LNCaP clone FGC (cell line): ENCODE measurements at places on chromosomes 4 and X.

- DNase-seq, result no peak
These were observed 191.7 kb downstream of the TLL1 start for GRCh38 chr4:166064721-166065120.

GRCh38 chr4:13483136-13483767 lies 888 bp downstream of the RAB28 start:
- no peak for DNase-seq

DNA sequence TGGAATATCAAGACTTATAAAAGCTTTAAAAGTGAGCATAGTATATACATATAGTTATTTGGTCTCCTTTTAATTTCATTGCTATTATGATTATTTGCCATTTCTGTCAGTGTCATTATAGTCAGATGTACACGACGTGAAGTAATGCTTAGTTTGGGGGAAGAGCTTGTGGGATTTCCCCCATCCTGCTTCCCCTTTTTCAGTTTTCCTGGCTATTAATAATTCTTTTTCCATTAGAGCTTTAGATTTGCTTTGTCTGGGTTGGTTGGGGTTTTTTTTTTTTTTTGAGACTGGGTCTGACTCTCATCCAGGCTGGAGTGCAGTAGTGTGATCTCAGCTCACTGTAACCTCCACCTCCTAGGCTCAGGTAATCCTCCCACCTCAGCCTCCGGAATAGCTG lies 5.4 kb downstream of the ABCE1 start:
- no peak for DNase-seq

GRCh38 chrX:120727452-120727851 lies 97.6 kb upstream of the C1GALT1C1 start:
- no peak for DNase-seq

DNA sequence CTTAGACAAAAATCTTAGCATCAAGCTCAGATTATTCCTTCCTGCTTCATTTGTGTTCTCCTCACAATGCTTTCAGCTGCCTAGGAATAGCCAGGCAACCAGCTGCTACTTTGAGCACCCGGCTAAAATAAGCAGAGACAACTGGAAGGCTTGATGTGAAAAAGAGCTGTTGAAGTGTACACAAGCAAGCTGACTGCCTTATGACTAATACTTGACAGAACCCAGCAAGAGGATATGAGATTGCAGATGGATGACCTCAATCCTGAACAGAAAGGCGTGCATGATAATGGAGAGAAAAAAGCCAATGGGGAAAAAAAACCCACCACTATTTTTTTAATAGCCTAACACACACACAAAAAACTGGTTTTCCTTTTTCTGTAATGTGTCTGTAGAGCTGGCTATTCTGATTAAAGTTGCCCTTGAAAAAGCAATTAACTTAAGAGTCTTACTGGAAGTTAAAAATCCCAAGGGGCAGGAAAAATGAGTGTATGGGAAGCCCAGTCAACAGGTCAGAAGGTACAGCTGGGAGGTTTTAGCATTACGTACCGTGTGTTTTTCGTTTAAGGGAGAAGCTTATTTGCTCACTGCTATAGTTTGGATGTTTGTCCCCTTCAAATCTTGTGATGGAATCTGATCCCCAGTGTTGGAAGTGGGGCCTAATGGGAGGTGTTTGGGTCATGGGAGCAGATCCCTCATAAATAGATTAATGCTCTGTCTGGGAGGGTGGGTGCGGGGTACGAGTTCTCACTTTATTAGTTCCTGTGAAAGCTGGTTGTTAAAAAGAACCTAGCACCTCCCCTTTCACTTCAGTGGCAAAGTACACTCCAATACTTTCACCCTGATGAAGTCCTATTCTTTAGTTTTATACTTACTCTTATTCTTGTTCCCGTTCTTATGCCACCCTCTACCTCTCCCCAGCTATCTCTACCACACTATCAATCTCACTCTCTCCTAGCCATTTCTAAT lies 37.1 kb upstream of the HERC6 start:
- no peak for DNase-seq

DNA sequence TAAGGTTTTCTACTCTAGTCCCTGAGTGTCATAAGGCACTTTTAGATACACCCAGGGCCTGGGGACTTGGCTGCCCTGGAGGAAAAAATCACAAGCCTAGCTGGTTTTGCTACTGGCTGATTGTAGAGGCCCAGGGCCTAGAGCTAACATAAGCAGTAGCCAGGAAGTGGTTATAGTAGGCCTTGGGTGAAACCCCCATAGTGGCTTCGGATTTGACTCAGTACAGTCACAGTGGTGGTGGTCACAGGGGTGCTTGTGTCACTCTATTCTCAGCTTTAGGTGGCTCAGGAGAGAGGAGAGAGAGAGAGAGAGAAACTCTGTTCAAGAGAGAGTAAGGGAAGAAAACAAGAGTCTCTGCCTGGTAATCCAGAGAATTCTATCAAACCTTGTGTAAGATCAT lies 194.5 kb upstream of the EDA2R start:
- no peak for DNase-seq

GRCh38 chr4:185800266-185800945 lies 11.6 kb downstream of the SORBS2 start:
- no peak for DNase-seq

GRCh38 chr4:3436798-3437581 lies 4.8 kb upstream of the HGFAC start:
- DNase-seq, result peak; percentile 27

GRCh38 chrX:137198040-137198439 lies 164.2 kb upstream of the GPR101 start:
- DNase-seq, result no peak

GRCh38 chrX:103817502-103817901 lies 14.6 kb downstream of the RAB9B start:
- DNase-seq, result peak; percentile 17

DNA sequence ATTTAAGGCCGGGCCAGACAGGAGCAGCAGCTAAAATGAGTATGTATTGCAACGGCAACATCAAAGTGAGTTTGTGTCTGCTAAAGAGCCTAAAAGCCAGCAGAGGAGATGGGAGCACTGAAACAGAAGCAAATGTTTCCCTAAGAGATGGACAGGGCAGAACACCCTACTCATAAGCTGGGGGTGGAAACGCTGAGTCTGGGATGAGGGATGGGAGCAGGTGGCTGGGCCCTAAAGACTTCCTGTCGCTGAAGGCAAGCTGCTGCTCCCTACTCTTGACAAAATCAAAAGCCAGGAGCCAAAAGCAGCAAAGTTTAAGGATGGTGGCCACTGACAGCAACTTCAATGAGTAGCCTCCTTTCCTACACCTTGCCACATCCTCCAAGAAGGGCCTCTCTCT lies 40.6 kb upstream of the NAP1L5 start:
- no peak for DNase-seq
